Anterior cingulate cortex (tissue), 58 donors: ENCODE measurements at places on chromosomes 6 and 20.

GRCh38 chr6:167769408-167770190, 57.1 kb upstream of the AFDN start:
- DNase-seq = no peak

GRCh38 chr6:27334141-27334540, 22.1 kb upstream of the POM121L2 start:
- no peak for DNase-seq

DNA sequence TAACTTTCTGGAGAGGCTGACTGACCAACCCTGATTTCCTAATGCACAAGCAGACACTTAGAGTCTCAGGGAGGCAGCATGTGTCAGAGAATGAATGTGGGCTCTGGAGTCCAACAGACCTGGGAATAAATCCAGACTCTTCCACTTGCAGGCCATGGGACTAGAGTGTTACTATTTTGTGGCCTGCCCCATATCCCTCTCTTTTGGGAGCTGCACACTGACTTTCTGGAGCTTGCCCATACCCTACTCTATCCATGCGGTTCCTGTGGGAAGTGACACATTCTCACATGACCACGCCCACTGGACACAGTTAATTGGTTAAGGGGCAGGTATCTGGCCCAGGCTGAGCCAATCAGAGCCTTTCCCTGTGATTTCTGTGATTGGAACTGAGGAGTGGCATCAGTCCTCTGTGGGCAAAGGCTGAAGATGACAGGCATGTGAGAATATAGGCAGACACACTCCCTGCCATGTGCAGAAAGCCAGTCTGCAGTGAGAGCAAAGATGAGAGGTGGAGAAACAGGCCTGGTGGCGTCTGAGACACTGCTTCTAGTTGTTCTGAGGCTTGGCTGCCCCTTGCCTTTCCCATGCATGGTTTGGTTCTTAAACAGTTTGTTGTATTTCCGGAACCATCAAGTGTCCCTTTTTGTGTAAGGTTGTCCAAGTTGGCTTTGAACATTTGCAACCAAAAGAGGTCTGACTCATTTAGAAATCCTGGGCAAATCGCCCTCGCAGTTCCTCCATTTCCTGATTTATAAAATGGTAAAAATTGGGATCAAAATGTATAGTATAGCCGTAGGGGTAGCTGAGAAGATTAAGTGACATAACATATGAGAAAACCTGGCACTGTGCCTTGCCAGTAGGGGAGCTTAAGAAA, 125.6 kb downstream of the CDC5L start:
- no peak for DNase-seq

GRCh38 chr20:7723284-7723683, 217.0 kb downstream of the HAO1 start:
- DNase-seq = no peak

DNA sequence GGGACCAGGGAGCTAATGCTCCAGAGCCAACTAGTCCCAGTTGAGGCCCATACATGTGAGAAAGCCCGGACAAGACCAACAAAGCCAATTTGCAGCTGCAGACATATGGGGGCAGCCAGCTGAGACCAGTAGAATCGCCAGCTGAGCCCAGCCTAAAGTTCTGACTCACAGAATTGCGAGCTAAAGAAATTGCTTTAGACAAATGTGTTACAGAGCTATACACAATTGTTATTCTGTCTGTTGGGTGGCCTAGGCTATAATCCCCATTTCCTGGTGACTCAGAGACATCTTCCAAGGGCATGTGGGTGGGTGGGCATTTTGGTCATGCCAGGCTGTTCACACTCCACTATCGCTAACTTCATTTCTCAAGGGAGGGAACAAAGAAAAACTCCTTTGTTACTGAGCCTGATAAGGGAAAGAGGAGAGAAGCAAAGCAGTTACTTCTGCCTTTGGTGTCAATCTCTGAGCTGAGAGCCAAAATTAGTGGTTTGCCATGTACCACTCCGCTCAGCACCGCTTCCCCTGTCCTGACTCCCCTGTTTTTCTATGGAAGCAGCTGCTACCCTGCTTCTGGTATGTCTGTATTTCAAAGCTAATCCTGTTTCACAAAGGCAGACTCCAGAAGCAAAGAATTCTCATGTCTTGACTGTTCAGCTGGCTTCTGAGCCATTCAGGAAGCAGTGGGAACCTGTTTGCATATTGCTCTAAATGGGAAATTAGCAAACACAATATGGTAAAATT, 26.1 kb downstream of the SCP2D1 start:
- DNase-seq = no peak

GRCh38 chr6:137975188-137975940, 108.3 kb downstream of the TNFAIP3 start:
- DNase-seq = no peak

GRCh38 chr6:163281634-163282033, 132.9 kb upstream of the QKI start:
- no peak for DNase-seq

DNA sequence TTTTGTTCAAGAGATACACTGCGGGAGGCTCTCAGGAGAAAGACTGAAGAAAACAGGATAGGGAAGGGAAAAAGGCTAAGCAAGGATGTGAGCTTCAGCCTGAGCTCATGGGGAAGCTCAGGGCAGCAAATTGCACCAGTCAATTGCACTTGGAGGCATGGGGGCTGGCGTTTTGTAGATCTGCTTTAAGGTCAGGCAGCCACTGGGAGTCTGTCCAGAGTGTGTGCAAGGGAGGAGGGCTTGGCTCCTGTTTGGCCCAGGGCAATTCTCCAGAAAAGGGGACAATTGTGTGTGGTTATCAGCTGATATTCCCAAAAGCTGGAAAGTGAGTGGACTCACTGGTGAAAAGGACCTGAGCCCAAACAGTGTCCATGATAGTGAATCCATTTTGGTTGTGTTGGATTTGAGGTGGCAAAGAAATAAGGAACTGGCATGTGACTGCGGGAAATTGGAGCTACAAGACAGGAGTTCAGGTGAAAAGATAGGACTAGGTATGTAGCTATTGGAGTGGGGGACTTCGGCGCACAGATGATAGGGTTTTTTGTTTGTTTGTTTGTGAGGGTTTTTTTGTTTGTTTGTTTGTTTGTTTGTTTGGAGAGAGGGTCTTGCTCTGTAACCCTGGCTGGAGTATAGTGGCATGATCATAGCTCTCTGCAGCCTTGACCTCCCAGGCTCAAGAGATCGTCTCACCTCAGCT, 22.3 kb upstream of the IER3 start:
- DNase-seq = no peak

DNA sequence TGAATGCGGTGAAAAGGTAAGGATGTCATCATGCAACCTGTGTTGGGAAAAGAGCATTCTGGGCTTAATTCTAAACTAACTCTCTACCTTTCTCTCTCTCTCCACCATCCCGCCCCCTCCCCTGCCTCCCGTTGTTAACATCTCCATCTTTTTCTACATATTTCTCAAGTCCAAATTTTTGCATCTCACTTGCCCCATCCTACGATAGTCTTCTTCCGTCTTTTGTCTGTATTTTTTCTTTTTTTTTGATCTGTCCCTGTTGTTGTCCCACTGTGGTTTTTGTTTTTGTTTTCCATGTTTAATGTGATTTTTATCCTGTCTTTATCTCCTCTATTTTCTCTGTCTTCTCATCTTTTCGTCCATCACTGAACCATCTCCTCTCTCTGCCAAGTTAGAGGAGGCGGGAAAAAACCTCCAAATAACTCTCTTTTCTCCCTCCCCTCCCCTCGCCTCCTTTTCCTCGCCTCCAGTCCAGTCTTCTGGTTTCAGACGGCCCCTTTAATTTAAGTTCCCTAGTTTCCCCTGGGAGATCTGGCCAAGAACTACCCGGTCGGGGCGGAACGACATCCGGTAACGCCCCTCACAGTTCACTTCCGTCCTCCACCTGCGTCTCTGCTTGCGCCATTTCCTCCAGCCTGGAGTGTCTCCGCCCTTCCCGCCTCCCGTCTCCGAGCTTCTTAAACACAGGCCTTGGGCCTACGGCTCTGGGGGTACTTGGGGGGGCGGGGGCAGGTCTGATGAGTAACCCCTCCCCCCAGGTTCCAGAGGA, at the start of gene NFKBIL1:
TSS of gene NFKBIL1 (plus strand) at position 651 of the 769 bp plus-strand sequence. CDS start at position 738, 87 bp downstream.
- DNase-seq = peak; percentile 85

DNA sequence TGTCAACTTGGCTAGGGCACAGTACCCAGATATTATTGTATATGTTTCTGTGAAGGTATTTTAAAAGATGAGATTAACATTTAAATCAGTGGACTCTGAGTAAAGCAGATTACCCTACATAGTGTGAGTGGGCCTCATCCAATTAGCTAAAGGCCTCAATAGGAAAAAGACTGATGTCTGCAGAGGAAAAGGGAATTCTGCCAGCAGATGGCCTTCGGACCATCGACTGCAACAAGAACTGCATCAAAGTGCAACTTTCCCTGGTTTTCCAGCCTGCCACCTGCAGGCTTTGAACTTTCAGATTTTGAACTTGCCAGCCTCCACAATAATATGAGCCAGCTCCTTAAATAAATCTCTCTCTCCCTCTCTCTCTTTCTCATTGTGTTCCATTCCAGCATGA, 80.5 kb downstream of the IMPG1 start:
- DNase-seq = no peak

DNA sequence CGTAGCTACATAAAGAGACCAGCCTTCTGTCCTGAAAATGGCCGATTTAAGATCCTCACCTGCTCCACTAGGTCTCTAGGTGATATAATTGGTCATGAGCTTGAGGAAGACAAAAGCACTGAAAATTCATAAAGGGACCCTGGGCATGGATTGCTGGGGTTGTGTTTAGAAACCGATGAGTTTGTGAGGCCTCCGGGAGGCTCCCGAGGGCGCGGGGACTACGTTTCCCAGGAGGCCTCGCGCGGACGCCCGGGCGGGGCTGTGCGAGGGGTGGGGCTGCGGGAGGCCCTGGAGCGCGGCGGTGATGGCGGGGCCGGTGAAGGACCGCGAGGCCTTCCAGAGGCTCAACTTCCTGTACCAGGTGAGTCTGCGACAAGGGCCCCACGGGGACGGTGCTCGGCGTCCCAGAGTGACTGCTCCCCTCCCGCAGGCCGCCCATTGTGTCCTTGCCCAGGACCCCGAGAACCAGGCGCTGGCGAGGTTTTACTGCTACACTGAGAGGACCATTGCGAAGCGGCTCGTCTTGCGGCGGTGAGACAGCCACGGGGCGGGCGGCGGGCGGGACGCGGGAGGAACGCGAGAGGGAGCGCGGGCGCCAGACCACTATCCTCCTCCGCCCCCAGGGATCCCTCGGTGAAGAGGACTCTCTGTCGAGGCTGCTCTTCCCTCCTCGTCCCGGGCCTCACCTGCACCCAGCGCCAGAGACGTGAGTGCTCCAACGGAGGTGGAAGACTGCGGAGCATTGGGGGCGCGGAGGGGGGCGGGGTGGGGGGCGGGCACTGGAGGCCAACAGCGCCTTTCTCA, at the start of gene RPP21:
TSS of gene RPP21 (plus strand) at position 289 of the 804 bp plus-strand sequence. CDS start at position 305, 16 bp downstream.
- peak; percentile 62 for DNase-seq

- DNase-seq = no peak
These were observed 114.3 kb upstream of the LRFN2 start for GRCh38 chr6:40701352-40702007.

- DNase-seq = no peak
These were observed 40.1 kb downstream of the OR2B2 start for GRCh38 chr6:27871924-27872638.

- DNase-seq = no peak
These were observed 115.9 kb upstream of the FRMD1 start for GRCh38 chr6:168194732-168195567.

DNA sequence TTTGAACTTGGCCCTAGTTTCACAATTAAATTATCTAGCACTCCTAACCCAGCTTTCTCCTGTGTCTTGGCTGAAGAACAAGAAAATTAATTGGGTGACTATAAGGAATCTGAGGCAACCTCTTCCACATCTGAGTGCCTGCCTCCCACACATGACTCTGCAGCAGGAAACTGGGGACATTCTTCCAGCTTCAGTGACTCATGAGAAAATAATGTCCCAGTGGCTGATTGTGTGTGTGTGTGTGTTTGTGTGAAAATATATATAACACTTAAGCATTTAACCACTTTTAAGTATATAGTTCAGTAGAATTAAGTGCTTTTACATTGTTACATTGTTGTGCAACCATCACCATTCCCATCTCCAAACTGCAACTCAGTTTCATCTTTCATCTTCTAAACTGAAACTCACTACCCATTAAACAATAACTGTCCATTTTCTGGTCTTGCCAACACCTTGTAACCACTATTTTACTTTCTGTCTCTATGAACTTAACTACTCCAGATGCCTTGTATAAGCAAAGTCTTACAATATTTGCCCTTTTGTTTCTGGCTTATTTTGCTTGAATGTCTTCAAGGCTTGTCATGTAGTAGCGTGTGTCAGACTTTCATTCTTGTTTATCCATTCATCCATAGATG, 8.7 kb downstream of the TRIM38 start:
- DNase-seq = no peak

- DNase-seq = no peak
These were observed 104.4 kb upstream of the LAMP5 start for GRCh38 chr20:9409981-9410380.

DNA sequence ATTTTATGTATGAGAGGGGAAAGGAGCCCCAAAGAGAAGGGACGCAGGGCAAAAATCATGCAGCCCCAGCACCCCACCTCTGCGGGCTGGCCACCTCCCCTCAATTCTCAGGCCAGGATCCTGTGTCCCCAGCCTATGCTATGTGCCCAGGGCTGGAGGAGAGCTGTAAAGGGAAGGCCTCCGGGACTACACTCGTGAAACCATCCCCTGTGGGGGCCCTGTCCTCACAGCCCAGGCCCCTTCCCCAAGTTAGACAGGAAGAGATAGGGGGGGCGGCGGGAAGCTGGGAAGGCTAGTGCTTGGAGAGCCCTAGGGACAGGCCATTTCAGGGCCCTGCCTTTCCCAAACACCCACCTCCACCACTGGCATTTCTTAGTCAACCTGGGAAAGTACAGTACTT, 1.4 kb upstream of the COL11A2 start:
- DNase-seq = no peak

- DNase-seq = no peak
These were observed 721.1 kb downstream of the TENT5A start for GRCh38 chr6:81031416-81031815.

DNA sequence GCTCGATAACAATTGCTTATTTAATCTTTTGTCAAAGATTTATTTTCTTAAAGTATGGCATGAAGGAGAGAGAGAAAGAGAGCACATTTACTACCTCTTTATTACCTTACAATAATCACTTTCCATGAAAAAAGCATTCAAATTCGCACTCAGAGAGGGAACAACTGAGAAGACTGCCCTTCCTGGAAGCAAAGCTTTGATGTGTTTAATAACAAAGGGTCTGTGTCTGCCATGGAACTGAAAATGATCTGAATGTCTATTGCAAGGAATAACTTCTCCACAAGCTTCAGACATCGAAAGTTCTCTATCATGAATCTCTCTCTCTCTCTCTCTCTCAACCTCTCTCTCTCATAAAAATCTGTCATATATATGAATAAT, 308.9 kb downstream of the HDGFL1 start:
- DNase-seq = no peak
